ENCODE measurements at places on chromosomes 7 and 10. TPM values are rescaled to one million over a fixed set of nuclear protein-coding genes. Genes with fewer than 3 reads are reported as not detected.

- no peaks in the 10 kb centered on the region for H3K36me3 ChIP-seq
- no peak for DNase-seq
- H3K4me3 ChIP-seq = no peak overlapping the region
- no peak overlapping the region for H3K27ac ChIP-seq
Measured at GRCh38 chr7:147937428-147937827, 653.1 kb upstream of the C7orf33 start.

DNA sequence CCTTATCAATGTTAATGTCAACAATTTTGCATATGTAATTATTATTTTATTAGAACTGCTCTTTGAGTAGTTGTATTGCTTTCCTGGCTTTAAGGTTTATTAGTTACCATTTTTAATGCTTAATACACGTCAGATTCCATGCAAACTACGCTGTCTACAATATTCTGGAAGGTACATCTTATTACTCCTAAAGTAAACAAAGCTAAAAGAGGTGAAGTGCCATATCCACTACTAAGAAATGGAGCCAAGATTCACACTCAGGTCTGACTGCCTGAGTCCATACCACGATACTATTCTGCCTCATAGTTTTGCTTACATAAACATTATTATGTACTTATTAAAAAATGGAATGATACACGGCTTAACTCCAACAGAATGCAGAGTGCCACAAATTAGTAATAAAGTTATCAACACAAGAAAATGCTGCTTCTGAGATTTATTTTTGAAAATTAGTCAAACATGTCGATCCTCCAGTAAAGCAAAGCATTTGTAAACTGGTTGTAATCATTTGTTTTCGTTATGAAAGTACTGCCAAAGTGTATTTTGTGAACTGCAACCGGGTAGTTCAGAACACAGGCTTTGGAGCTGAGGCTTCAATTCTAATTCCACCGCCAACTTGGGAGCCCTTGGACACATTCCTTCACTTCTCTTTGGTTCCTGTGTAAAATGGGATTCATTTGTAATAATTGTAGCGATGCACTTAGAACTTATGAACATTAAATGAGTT lies 1.1 kb upstream of the DMTF1 start:
- peaks cover 36% of the 10 kb centered on the region for H3K4me1 ChIP-seq
- H3K27ac ChIP-seq = peak overlapping the region; percentile 99
- DNase-seq = no peak
- H3K4me3 ChIP-seq = no peak overlapping the region
- H3K36me3 ChIP-seq = no peaks in the 10 kb centered on the region
- H3K27me3 ChIP-seq = no peaks in the 10 kb centered on the region

DNA sequence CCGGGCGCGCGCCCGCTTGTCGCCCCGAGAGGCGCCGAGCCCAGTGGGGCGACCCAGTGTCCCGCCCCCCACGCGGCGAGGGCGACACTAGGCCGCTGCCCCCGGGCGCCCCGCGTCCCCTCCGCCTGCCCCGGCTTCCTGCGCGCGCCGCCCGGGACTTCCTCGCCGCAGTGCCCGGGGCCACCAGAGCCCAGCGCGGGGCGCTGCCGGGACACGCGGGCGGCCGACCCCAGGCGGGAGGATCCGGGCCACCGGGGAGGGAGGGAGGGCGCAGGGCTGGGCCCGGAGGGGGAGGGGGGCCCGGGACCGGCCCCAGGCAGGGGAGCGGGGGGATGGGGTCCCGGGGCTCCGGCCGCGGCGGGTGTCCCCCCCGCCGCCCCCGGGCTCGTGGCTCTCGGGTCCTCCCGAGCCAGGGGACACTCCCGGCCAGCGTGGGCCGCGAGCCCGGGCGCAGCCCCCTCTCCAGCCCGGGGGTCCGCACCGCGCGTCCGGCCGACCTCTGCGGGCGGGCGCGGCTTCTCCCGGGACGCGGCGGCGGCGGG lies 435 bp upstream of the PWWP2B start:
- peak; percentile 79 for DNase-seq
- H3K4me1 ChIP-seq = peaks cover 40% of the 10 kb centered on the region
- peak overlapping the region; percentile 49 for H3K4me3 ChIP-seq
- H3K27ac ChIP-seq = peak overlapping the region; percentile 95
- H3K36me3 ChIP-seq = no peaks in the 10 kb centered on the region

DNA sequence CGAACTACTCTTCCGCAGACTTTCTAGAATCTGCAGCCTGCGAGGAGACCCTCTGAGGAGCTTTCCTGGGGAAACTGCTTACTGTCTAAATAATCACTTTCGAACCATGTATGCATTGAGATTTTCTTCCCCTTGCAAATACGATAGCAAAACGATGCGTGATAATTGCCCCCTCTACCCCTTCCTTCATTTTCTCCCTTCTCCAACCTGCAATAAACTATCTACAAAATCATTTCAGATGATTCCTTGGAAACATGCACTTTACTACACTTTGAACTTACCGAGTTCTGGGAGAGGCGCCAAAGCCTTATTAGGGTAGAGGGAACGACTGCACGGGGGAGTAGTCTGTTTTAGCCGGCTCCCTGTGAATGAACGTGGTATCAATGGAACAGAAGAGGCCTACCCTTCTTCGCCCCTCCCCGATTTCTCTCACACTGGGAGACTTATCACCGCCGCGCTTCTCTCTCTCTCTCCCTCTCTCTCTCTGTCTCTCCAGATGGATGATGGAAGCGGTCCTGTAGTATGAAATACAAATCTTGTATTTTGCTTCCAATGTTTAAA lies at the start of gene FGFBP3:
Gene FGFBP3 (minus strand): TSS at position 370 of the 561 bp plus-strand sequence. CDS start 517 bp downstream, outside the sequence.
- H3K36me3 ChIP-seq = no peaks in the 10 kb centered on the region
- peak within 1 kb of the TSS; percentile 22 for H3K27ac ChIP-seq
- no peaks in the 10 kb centered on the region for H3K27me3 ChIP-seq
- DNase-seq = peak; percentile 30
- H3K4me1 ChIP-seq = peaks cover 6% of the 10 kb centered on the region

GRCh38 chr10:80414142-80414895 lies 6.0 kb downstream of the PRXL2A start:
- H3K27me3 ChIP-seq = no peaks in the 10 kb centered on the region
- DNase-seq = peak; percentile 13
- no peaks in the 10 kb centered on the region for H3K36me3 ChIP-seq
- H3K27ac ChIP-seq = peak overlapping the region; percentile 75
- H3K4me1 ChIP-seq = peaks cover 52% of the 10 kb centered on the region

DNA sequence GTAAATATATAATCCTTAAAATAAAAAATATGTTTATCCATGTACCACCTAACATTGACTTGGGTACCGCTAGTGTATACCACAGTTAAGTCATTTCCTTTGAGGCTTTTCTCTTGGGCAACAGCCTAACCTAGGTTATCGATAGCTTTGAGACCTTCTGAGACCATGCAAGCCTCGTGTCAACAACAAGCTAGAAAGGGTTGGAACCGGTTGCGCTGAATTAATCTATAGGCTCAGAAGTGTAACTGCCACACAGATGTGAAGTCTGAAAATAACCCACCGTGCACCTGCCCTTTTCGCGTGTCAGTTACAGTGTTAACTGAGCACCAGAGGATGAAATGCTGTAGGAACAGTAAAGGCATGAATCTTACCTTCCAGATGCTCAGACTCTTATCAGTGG lies 59.8 kb downstream of the ARID5B start:
- H3K27me3 ChIP-seq = no peaks in the 10 kb centered on the region
- no peaks in the 10 kb centered on the region for H3K36me3 ChIP-seq
- H3K4me3 ChIP-seq = no peak overlapping the region
- no peak overlapping the region for H3K27ac ChIP-seq
- DNase-seq = no peak

- H3K27me3 ChIP-seq = no peaks in the 10 kb centered on the region
- no peak overlapping the region for H3K27ac ChIP-seq
- no peaks in the 10 kb centered on the region for H3K4me1 ChIP-seq
- no peaks in the 10 kb centered on the region for H3K36me3 ChIP-seq
- DNase-seq = no peak
Measured at GRCh38 chr10:114281006-114281405, 42.0 kb downstream of the VWA2 start.

- H3K27me3 ChIP-seq = no peaks in the 10 kb centered on the region
- no peaks in the 10 kb centered on the region for H3K36me3 ChIP-seq
- H3K4me3 ChIP-seq = no peak overlapping the region
- no peak for DNase-seq
- no peak overlapping the region for H3K27ac ChIP-seq
Measured at GRCh38 chr7:40047661-40048060, 86.8 kb downstream of the MPLKIP start.

DNA sequence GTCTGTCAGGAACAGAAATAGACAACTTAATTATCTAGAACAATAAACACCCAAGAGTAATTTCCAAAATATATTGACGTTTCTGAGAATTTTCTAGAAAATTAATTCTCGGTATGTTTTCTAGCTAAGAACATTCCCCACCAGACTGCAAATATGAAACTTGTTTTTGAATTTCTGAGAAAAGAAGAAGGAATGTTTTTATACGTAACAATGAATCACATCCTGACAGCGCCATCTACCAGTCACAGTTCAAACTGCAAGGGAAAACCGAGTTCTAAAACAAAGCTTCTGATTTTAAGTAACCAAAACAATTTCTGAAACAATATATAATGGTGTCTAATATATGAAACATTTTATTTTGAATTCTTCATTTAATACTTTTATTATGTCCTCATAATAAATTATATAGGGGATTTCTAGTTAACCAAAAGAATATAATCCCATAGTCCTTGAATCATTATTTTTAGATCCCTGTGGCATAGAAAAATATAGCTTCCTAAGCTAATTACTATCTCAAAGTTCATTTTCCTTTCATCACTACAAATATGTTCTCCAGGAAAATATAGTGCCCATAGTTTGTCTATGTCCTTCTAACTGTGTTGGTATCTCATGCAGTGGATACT lies 34.5 kb upstream of the MEOX2 start:
- no peak overlapping the region for H3K27ac ChIP-seq
- no peak overlapping the region for H3K4me3 ChIP-seq
- no peaks in the 10 kb centered on the region for H3K36me3 ChIP-seq
- peak; percentile 5 for DNase-seq
- no peaks in the 10 kb centered on the region for H3K27me3 ChIP-seq

DNA sequence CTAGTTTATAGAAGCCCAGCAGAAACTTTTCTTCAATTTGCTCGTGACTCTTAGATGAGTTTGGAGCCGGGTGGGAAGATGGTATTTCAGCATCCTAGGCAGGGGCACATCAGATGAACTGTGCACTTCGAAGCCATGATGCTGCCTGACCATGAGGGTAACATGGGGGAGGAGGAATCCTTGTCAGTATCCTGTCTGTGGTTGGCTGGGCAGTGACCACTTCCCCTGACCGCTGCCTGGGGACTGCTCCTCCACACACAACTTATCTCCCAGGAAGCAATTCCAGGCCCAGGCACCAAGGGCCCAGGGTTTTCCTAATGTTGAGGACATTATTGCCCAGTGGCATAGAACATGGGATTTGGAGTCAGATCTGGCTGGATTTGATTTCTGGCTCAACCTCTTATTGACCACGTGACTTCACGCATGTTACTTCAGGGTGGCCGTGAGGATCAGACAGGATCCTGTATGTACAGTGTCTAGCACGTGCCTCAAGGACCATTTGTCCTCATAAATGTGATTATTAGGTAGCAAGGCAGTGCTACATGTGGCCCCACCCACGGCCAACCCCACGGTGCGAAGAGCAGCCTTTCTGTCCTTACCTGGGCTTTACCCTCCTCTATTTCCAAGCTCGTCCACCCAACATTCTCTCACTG lies 65.2 kb downstream of the PTPRE start:
- H3K36me3 ChIP-seq = no peaks in the 10 kb centered on the region
- H3K27ac ChIP-seq = no peak overlapping the region
- no peak overlapping the region for H3K4me3 ChIP-seq
- H3K27me3 ChIP-seq = no peaks in the 10 kb centered on the region
- DNase-seq = no peak

- no peaks in the 10 kb centered on the region for H3K36me3 ChIP-seq
- H3K27me3 ChIP-seq = no peaks in the 10 kb centered on the region
- peaks cover 12% of the 10 kb centered on the region for H3K4me1 ChIP-seq
- no peak overlapping the region for H3K4me3 ChIP-seq
Measured at GRCh38 chr10:100477970-100478369, 15.2 kb downstream of the WNT8B start.

DNA sequence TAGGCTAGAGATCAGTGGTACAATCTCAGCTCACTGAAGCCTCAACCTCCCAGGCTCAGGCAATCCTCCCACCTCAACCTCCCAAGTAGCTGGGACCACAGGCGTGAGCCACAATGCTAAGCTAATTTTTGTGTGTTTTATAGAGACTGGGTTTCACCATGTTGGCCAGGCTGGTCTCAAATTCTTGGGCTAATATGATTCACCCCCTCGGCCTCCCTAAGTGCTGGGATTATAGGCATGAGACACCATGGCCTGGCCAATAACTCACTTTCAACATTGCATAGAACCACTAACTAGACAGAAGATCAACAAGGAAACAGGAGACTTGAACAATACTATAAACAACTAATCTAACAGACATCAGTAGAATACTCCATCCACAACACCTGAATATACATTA lies 191.7 kb downstream of the LRRN3 start:
- no peak overlapping the region for H3K4me3 ChIP-seq
- no peak overlapping the region for H3K27ac ChIP-seq
- no peaks in the 10 kb centered on the region for H3K36me3 ChIP-seq

GRCh38 chr7:2399848-2400587 lies 3.4 kb upstream of the CHST12 start:
- H3K36me3 ChIP-seq = no peaks in the 10 kb centered on the region
- DNase-seq = peak; percentile 89
- H3K27me3 ChIP-seq = no peaks in the 10 kb centered on the region
- peak overlapping the region; percentile 63 for H3K27ac ChIP-seq

GRCh38 chr10:117551330-117552155 lies 9.0 kb downstream of the EMX2 start:
- no peak for DNase-seq
- H3K27ac ChIP-seq = no peak overlapping the region
- H3K4me1 ChIP-seq = peaks cover under 1% of the 10 kb centered on the region
- H3K27me3 ChIP-seq = peaks cover 24% of the 10 kb centered on the region
- H3K36me3 ChIP-seq = no peaks in the 10 kb centered on the region

The LRRC4 gene
- 1.1 TPM for total RNA-seq

The FGL2 gene
- total RNA-seq = 19.9 TPM

The CPA1 gene
- total RNA-seq = not detected

The EBF3 gene
- 9.3 TPM for total RNA-seq

The ANLN gene
- total RNA-seq = 3.5 TPM

The CASD1 gene
- total RNA-seq = 52.5 TPM

The ATG9B gene
- not detected for total RNA-seq

The ACSM6 gene
- total RNA-seq = 0.54 TPM

Measured in thyroid gland (tissue), 4 donors.